Umbilical cord (tissue), 2 donors: ENCODE measurements at places on chromosomes 5 and 9. TPM values are rescaled to one million over a fixed set of nuclear protein-coding genes. Genes with fewer than 3 reads are reported as not detected.

DNA sequence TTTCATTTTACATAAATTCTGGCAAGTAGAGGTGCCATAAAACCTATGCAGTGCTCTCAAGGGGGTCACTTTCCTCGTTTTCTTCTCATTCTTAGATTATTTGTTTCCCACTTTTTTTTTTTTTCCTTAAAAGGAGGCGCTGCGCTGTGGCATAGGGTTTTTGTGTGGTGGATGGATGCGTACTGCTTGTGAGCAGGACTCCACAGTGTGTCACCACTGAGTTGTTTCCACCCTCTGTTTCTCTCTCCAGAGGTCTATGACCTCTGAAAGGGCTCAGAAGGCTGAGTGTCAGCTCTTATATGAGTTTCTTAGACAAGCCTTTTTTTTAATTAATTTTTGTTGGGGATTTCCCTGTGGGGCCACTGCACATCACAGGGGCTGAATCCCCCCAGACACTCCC lies 13.6 kb upstream of the CLTB start:
- no peak for DNase-seq

- DNase-seq: peak; percentile 70
These were observed 77.5 kb downstream of the ZSWIM6 start for GRCh38 chr5:61409568-61409967.

- no peak for DNase-seq
These were observed 9.5 kb upstream of the IL9 start for GRCh38 chr5:135905144-135905543.

DNA sequence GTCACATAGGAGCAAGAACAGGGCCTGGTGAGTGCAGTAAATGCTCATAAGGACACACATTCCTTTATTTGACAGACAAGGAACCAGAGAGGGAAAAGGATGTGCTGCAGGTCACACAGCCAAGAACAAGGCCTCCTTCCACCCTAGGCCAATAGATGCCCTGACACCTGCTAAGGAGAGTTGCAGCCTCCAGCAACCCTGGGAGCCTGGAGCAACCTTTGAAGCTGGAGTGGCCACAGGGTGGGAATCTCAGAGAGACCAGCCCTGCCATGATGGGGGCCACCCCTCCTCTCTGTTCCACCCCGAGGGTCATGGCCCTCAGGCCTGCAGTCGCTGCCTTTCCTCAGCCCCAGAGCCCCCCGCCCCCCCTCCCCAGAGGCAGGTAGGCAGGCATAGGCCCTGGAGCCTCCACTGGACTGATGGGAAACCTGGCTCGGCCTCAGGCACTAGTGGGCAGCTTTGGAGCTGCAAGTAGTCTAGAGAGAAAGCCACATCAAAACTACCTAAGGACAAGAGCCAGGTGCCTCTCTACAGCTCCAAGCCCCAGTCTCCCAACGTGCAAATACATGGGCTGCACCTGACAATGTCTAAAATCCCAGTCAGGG lies 116.1 kb upstream of the SPOCK1 start:
- no peak for DNase-seq

GRCh38 chr5:42423285-42424165 lies at the start of gene GHR:
Gene GHR (plus strand): TSS chr5:42423439. CDS start chr5:42565875, 142,436 bp downstream.
- peak; percentile 96 for DNase-seq

LRRC19 gene
- 2.9 TPM for total RNA-seq

EIF4EBP3 gene
- total RNA-seq: not detected

- DNase-seq: no peak
These were observed 395.4 kb downstream of the NTRK2 start for GRCh38 chr9:85064811-85065371.

GRCh38 chr5:132049559-132049958 lies 10.9 kb upstream of the IL3 start:
- no peak for DNase-seq

CATSPER3 gene
- total RNA-seq: not detected

- no peak for DNase-seq
These were observed 65.3 kb downstream of the CWC27 start for GRCh38 chr5:64834037-64834436.

DNA sequence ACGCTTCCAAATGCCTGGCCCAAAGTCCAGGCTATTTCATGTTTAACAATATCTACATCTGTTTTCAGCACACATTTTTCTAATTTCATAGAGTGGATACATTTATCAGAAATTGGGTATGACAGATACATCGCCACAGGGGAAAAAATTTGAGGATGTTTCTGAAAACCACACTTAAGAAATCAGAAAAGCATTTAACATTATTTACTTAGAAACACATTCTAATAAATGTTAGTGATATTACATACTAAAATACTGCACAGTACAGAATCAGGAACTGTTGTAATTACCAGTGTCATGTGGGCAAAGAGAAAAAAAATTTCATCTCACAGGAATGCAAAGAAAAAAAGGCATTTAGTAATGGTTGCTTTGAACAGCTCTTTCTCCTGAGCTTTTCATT lies 310.5 kb upstream of the KIF2A start:
- peak; percentile 1 for DNase-seq

- no peak for DNase-seq
These were observed 24.2 kb downstream of the WNK2 start for GRCh38 chr9:93207860-93208734.
